ENCODE measurements at places on chromosomes 4 and X.

DNA sequence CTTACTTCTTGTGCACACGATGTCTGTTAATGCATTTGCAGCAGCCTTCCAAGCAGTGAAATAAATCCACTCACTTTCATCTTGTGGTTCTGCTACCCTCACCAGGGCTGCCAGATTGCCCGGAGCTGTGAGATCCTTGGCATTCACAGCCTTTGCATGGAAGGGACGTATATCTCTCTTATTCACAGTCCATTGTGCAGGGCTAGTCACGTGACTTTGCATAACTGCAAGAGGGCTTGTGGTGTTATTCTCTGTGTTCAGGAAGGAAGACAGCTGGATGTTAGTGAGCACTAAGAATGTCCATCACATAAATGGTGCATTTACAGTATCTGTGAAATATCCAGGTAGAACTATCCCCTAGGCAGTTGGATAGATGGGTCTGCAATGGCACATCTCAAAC is 96.5 kb upstream of the BEND4 start:
- no peak for DNase-seq

- DNase-seq: no peak
Measured at GRCh38 chr4:40427128-40427527, 92.0 kb downstream of the CHRNA9 start.

GRCh38 chrX:40971736-40972135 is 113.5 kb upstream of the USP9X start:
- peak; percentile 15 for DNase-seq

DNA sequence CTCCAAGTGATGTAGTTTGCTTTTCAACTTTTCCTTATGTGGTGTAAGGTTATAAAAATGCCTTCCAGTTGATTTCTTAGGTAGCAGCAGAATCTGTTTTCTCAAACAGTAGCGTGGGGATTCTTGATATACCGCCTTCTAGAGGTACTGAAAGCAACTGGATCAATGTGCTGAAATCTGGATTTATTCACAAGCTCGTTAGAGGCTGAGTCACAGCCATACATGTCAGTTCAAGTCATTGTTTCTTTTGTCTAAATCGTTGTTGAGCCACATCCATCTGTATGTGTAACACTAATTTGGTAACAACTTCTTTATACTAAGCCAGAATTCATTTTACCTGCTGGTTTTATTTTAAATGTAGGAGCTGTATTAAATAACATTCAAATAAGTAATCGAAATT is 200.0 kb upstream of the MAD2L1 start:
- no peak for DNase-seq

DNA sequence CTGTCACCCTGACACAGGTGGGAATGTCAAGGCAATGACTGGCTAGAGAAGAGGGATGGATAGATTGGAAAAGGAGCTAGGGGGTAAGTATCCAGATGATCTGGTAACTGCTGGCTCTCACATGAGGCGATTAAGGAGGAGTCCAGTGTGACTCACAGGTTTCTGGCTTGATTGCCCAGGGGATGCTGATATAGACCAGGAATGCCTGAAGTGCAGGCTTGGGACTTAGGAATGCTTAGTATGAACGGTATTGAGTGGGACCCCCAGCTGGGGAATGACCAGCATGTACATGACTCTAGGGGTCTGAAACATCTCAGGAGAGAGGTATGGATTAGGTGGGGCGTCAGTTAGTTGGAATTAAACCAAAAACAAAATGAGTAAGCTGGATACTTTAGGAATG is 65.8 kb upstream of the PRPS1 start:
- peak; percentile 61 for DNase-seq

DNA sequence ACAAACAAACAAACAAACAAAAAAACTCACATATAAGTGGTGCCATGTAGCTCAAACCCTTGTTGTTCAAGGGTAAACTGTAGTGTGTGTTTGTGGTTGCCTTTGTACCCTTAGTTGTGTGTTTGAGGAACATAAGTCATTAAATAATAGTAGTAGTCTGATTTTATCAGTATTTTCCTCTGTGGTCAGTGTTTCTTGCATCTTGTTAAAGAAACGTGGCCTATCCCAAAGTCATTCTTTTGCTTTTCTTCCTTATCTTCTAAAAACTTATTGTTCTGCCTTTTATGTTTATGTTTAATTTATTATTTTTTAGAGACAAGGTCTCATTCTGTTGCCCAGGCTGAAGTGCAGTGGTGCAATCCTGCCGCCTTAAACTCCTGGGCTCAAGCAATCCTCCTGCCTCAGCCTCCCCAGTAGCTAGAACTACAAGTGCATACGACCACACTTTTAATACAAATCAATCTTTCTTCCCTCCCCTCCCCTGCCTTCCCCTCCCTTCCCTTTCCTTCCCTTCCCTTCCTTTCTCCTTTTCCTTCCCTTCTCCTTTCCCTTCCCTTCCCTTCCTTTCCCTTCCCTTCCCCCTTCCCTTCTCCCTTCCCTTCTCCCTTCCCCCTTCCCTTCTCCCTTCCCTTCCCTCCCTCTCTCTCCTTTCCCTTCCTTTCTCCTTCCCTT is 26.4 kb downstream of the PRIMPOL start:
- no peak for DNase-seq

- peak; percentile 50 for DNase-seq
Measured at GRCh38 chr4:46975812-46976553, 17.4 kb downstream of the GABRA4 start.

- no peak for DNase-seq
Measured at GRCh38 chr4:156923525-156923924, 48.1 kb downstream of the PDGFC start.

DNA sequence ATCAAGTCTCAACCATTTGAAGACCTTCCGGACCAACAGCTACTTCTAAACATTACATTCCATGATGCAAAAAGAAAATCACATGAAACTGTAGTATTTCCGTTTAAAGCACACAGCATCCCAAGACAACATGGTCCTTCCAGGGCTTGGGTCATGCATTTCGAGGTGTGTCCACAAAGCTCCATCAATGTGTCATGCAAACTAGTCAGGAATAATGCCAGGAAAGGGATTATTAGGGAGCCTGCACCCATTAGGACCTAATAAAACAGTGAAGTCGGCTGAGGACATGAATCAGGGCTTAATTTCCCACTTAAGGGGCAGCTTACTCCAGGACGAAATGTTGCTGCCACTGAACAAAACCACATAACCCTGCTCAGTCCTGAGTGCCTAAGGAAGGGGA is 177.9 kb downstream of the TSPAN5 start:
- DNase-seq: no peak

GRCh38 chr4:82382751-82383150 is 9.0 kb upstream of the HNRNPD start:
- DNase-seq: no peak

DNA sequence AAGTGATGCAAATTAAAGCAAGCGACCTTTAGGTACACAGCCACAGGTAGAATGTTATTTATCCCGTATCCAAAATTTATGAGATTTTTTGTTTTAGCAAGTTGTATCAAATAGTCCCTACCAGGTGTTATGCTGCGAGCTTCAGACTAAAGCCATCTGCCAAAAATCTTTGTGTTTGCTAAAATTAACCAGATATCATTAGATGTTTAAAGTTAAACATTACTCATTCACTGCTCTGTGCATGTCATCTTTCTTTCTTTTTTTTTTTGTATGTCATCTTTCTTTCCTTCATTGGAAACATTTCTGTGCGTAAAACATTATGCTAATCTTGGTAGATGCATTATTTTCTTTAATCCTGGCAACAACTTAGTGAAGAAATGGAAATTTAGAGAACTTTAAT is 173.1 kb downstream of the FHIP1A start:
- DNase-seq: no peak

- DNase-seq: no peak
Measured at GRCh38 chr4:16864199-16864598, 34.2 kb downstream of the LDB2 start.

GRCh38 chr4:130576218-130576617 is 1480.3 kb downstream of the C4orf33 start:
- DNase-seq: no peak

DNA sequence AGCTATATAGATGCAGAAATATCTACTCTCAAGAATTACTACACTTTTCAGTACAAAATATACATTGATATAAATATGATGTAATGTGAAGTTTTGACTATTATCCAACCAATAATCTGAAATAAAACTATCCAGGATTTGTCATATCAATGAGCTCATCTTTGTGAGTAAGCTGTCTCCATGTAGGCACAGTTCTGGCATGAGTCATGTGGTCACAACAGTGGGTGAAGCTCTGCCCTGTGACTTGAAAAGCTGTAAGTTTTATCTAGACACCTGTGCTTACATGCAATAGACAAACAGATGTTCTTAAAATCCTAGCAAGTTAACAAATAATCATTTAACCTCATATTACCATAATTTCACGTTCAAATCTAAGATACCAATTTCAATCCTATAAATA is 192.7 kb downstream of the GABRG1 start:
- no peak for DNase-seq

GRCh38 chrX:124501586-124501985 is 155.2 kb downstream of the SH2D1A start:
- no peak for DNase-seq

- DNase-seq: no peak
Measured at GRCh38 chr4:56128213-56128612, 179.5 kb downstream of the CEP135 start.

- no peak for DNase-seq
Measured at GRCh38 chr4:78796526-78796925, 20.4 kb downstream of the BMP2K start.

GRCh38 chr4:144582105-144582850 is 63.7 kb upstream of the HHIP start:
- no peak for DNase-seq

GRCh38 chrX:74579597-74580198 is 34.7 kb downstream of the RLIM start:
- no peak for DNase-seq

DNA sequence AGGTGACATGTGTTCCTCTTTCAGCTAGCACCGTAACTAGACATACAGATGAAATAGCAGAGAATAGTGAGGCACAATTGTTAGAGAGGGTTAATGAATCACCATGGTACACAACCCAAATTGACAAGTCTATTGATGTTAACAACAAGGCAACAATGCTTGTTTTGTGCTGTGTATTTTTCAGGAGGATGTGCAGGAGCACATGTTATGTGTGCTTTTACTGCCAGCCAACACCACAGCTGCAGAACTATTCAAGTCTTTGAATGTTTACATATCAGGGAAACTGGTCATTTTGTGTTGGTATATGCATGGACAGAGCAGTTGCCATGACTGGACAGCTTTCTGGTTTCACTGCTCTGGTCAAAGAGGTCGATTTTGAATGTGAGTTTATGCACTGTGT is 32.8 kb downstream of the STBD1 start:
- peak; percentile 55 for DNase-seq

DNA sequence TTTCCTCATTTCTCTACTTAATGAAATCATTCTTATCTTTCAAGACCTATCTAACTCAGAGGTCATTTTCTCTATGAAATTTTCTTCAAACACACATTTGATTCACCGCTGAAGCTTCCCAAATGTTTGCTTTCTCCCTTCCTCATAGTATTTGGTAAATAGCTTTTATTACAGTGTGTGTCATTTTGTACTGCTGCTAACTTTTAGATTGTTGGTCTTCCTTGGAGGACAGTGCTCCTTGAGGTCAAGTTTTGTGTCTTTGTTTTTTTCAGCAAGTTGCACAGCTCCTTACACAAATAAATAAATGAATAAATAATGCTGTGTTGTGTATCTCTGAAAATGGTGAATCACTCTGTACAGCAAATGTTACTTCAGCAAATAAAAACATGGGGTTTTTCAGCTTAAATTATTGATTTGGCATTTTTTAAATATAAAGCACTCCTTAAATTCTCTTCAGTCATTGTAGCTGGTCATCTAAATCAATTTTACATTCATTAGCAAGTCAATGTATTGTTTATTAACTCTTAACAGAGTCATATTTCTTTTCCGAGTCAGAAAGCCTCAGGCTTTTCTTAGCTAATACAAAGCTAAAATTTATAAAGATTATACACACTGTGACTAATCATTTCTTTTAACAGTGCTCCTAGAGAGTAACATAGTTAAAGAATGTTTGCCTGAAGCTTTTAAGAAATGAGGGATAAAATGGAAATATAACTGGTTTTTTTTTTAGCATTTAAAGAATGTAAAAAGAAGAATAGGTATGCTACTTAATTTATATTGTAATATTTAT is 30.1 kb upstream of the MAD2L1 start:
- no peak for DNase-seq

- no peak for DNase-seq
Measured at GRCh38 chr4:14434483-14434882, 567.8 kb upstream of the CPEB2 start.

DNA sequence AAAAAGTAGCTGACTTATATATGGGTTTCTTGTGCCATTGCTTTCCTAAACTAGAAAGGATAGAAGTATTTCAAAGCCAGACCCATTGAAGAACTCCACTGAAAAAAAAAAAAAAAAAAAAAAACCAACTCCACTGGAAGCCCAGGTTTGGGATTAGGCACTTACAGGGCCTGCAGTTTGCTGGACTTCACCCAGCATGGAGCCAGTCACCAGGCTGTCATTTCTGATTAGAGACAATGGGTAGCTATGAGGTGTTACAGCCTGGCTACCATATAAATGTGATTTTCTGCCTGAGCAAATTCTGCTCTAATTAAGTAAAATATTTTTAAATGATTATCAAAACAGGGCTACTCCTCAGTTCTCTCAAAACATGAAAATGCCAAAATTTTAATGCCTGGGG is 49.5 kb downstream of the HS6ST2 start:
- no peak for DNase-seq

DNA sequence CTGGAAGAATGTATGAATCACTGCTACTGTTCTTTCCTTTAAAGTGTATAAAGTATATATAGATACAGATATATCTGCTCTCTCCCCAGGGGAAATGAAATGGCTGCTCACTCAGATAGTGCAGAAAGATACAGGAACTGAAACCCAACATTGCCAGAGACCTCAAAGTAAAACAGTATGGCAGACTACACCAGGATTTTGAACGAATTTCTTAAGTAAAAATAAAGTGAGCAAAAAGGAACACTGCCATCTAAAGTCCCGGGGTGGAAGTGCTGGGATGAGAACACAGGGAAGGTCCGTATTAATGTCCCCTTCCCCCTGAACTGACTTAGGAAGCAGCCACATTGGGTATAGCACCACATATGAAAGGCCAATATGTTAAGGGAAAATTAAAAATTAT is 93.4 kb downstream of the TMA16 start:
- DNase-seq: no peak

DNA sequence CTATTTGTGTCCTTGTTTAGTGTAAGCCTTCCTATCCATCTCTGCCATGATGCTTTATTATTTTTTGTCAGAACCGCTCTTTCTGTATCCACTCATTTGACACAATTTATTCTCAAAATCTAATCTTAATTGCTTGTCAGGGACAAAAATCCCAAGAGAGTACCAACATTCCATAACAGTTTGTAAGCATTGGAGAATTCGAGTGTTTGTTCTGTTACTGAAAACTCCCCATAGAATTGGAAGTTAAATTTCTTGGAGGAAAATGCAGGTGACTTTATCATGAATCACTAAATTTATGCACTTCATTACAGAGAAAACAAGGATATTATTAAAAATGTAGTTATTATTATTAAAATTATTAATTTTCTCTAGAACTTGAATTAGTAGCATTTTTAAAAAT is 1986.1 kb downstream of the ARAP2 start:
- no peak for DNase-seq

GRCh38 chrX:72572248-72573157 is at the start of gene HDAC8:
TSS of gene HDAC8 (minus strand) at chrX:72572843. CDS start at chrX:72572761, 82 bp downstream.
- DNase-seq: peak; percentile 85

GRCh38 chr4:142016031-142016430 is 379.6 kb downstream of the IL15 start:
- DNase-seq: no peak

- no peak for DNase-seq
Measured at GRCh38 chrX:12877386-12877785, 10.5 kb downstream of the TLR7 start.

- DNase-seq: no peak
Measured at GRCh38 chr4:120881846-120882245, 40.7 kb downstream of the PRDM5 start.
